ENCODE measurements at places on chromosomes 7 and 10.

DNA sequence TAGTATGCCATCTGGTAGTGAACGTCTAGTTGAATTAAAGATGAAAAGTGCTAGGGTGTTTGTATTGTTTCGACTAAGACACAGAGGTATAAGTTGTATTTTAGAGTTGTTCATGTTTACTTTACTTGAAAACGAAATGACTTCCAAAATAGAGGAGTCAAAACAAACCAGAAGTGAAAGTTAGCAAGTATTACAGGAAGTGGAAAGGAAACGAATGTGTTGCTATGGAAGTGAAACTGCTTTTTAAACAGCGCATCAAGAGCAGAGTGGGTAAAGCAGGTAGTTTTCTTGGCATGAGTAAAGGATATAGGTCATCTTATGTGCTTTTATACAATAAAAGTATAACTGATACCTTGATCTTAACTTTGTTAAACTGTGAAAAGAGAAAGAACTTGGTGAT is 20.0 kb upstream of the GALNTL5 start:
- DNase-seq: no peak

DNA sequence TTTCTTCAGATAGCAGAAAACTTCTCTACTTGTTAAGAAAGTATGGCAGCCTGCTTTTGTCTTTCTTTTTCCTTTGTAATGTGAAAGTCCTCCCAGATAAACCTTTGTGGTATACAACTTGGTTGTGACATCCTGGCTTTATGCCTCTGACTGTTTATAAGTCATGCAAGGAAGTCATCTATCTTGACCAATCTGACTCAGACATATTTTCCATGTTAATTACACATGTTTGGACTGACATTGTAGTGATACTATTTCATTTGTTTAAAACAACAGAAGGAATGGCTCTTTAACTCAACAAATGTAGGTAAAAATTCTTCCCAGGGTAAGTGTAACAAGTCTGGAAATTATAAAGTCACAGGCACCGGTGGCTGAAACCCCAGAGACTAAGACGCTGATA is 341.6 kb upstream of the MEOX2 start:
- DNase-seq: no peak

DNA sequence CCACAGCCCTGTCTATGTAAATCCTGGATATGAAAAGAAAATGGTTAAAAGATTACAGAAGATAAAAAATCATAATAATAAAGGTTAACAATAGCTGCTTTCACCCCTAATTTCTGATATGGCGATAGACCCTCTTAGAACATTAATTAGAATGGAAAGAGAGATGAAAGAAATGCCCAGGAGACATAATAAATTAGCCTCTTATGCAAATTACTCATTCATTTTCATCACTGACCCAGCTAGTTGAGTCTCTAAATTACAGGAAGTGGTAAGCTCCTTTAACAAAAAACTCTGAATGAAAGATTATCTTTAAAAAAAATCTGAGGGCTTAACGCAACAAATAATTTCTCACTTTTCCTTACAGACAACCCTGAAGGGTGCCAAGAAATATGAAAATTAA is 12.4 kb downstream of the GFRA1 start:
- DNase-seq: no peak

DNA sequence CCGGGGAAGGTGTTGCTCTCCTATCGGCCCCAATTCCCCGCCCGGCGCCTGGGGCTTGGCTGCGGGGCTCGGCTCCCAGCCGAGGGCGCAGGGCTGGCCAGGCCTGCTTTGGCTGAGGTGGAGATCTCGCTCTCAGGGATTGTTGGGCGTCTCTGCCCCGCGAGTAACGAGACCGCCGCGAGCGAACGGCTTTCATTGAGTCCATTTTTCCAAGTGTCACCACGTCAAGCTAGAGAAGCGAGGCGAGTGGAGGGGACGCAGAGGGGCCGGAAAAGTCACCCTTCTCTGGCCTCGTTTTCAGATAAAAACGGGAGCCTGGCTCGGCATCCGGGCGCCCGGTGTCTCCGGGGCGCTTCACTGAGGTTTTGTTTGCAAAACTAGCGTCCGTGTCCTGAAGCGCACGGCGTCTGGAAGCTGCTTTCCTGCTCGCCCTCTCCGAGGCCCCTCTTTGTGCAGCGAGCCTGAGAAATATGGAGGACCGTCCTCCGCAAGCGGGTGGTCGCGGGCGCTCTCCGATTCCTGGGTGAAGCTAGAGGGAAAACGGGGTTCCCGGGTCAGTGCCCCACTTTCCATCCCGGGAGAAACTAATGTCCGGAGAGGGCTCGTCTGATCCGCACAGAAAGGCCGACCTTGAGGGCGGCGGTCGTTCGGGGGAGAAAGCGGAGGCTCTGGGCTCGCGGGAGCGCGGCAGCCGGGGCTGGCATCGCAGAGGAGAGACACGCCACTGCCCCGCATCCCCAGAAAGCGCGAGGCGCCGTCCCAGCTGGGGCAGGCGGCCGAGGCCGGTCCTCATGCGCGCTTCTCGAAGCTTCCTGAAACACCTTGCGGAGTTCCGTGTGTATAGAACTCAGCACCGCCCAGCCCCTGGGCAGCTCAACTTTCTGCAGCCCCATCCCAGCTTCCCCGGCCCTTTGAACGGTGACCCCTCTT is 3.5 kb upstream of the EN2 start:
- DNase-seq: peak; percentile 10

DNA sequence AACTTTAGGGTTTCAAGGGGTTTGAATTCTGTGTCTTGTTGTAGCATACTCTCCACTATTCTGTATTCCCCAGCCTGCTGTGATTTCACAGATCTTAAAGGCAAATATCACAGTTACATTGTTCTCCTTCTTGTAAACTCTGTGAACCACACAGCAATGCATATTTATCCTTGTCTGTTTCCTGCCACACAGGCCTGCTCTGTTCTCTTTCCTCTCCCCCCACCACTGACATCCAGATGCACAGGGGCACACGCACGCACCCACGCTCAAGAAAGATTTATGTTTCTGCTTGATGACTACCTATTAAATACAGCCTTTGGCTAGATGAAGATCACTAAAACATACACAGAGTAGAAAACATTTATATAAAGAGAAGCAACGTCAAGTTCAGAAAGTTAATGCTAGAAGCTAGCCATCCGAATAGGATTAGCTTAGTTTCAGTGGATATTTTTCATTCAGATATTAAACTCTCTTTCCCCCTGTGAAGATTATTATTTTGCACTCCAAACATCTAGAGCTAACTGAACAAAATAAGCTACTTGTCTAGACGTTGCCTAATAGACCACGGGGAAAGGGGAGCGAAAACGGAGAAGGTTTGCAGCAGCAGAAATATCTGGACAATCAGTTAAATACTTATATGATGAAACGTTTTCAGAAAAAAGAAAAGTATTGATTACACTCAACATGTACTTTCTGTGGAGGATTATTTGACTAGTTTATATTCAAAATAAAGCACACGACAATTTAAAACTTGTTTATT is 193.1 kb upstream of the SEMA3C start:
- DNase-seq: no peak

DNA sequence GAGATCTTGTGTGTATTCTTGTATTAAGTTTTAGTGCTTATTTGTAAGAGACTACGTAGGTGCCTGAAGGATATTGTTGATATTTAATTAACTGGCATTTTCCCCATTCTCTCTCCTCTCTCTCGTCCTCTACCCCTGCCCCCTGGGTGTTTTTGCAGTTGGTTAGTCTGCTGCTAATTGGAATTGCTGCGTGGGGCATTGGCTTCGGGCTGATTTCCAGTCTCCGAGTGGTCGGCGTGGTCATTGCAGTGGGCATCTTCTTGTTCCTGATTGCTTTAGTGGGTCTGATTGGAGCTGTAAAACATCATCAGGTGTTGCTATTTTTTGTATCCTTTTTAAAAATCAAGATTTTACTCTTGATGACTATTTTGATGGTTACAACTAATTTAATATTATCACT is 22.5 kb downstream of the TSPAN13 start:
- no peak for DNase-seq

- no peak for DNase-seq
These were observed 42.4 kb upstream of the CPN1 start for GRCh38 chr10:100124097-100124496.

DNA sequence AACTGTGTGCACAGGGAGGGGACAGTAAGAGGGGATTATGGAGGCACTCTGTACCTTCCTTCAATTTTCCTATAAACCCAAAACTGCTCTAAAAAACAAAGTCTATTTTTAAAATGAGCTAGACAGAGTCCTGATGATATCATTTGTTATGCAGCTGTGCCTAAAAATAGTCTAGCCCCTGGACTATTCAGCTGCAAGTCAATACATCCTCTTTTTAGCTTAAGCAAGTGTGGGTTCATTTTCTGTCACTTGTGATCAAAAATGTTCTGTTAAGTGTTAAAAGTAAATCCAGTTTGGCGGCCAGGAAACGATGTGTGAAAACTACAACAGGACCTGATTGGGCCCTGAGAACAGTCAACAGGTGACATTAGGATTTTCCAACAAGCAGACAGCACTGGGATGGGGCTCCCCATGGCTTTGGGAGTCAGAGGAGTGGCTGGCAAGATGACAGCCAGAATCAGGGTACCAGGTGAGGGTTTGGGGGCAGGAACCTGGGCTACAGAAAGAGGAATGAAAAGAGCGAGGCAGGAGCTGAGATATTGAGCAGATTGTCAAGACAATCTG is 33.9 kb downstream of the FAM107B start:
- DNase-seq: no peak

DNA sequence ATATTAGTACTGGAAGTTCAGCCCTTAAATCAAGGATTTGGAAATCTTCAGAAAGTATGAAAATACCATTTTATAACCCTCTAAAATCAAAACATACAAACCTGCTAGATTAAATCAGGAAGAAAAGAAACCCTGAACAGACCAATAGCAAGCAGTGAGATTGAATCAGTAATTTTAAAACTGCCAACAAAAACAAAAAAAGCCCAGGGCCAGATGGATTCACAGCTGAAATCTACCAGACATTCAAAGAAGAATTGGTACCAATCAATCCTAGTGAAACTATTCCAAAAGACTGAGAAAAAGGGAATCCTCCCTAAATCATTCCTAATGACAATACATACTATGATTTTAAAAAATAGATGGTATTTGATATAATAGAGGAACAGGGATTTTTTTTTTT is 70.1 kb downstream of the MCU start:
- no peak for DNase-seq

- no peak for DNase-seq
These were observed 23.8 kb downstream of the DHX32 start for GRCh38 chr10:125857185-125857760.

- DNase-seq: no peak
These were observed 30.8 kb downstream of the SLC16A9 start for GRCh38 chr10:59678884-59679301.

DNA sequence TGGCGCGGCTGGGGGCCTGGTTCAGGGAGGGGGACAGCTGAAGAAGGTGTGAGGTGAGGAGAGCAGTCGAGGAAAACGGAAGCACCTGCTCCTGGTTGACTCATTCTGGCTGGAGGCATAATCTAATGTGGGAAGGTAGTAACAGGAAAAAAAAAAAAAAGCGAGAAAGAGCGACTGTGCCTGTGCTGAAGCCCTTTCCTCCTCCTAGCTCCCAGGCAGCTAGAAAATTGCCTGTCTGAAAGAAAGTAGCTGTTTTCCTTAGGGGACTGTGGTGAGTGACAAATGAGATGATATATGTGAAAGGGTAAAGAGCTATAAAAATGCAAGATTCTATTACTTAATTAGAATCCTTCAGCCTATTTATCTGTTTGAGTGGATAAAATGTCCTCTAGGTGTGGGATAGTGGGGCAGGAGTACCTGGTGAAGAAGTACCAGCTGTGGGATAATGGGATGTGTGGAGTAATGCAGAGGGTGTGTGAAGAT is 4.9 kb upstream of the MEST start:
- no peak for DNase-seq

GRCh38 chr7:142919656-142920055 is 13.9 kb downstream of the TRPV5 start:
- DNase-seq: no peak

DNA sequence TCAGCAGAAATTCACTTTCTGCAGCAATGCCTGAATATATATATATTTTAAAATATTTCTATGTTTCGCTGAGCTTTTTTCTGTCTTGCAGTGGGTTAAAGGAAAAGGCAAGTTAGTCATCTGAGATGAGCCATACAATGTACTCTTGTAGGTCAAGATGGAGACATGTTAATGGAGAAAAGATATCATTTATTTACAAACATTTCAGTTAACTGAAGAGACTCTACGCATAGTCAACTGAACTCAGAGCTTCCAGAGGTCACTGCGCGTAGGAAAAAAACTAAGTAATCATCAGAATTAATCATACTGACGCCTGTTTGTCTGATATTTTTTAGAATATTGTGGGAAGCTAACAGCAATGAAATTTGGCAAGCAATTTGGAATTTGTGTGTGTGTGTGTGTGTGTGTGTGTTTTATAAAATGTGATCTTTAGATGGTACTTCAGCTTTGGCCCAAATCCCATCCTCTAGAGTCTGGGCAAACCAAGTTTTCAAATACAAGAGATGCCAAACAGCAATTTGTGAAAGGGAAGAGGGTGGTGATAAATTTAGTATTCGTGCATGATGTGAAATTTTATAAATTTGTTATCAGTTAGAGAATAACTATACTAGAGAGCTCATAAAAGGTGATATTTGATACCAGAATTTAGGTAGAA is 193.9 kb upstream of the AGR3 start:
- no peak for DNase-seq

- no peak for DNase-seq
These were observed 55.8 kb upstream of the EXOC4 start for GRCh38 chr7:133196856-133197612.

DNA sequence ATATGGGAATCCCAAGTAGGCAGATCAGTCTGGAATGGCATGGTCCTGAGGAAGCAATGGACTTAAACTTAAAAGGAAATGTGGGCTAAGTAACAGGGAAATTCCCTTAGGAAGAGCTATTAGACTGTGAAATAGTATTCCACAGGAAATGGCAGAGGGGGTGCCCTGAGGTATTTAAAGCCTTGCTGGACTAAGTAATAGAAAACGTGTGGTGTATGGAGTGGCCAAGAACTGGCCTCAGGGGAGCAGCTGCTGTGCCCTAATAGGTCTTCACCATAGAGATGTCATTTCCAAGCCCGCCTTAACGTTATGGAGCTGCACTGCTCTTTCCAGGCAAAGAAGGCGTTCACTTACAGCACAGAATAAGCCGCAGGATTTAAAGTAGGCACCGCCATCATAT is 365.2 kb upstream of the ZMIZ1 start:
- no peak for DNase-seq

DNA sequence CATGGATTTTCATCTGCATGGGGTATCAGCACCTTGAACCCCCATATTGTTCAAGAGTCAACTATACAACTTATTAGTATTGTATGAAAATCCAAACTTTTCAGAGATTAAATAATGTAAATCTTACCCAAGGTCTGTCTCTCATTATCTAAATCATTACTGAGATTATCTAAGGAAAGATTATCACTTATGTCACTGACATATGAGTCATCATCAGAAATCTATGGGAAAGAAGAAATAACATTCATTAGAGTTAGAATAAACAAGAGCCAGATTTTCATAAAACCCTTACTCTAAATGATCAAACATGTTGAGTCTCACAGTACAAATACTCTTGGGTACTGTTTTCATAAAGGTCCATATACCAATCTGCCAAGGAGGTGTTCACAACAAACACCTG is 83.3 kb upstream of the GSDME start:
- DNase-seq: no peak

GRCh38 chr7:141203586-141203985 is 129.7 kb downstream of the TMEM178B start:
- DNase-seq: no peak
